ENCODE measurements at places on chromosomes 1 and 21.

DNA sequence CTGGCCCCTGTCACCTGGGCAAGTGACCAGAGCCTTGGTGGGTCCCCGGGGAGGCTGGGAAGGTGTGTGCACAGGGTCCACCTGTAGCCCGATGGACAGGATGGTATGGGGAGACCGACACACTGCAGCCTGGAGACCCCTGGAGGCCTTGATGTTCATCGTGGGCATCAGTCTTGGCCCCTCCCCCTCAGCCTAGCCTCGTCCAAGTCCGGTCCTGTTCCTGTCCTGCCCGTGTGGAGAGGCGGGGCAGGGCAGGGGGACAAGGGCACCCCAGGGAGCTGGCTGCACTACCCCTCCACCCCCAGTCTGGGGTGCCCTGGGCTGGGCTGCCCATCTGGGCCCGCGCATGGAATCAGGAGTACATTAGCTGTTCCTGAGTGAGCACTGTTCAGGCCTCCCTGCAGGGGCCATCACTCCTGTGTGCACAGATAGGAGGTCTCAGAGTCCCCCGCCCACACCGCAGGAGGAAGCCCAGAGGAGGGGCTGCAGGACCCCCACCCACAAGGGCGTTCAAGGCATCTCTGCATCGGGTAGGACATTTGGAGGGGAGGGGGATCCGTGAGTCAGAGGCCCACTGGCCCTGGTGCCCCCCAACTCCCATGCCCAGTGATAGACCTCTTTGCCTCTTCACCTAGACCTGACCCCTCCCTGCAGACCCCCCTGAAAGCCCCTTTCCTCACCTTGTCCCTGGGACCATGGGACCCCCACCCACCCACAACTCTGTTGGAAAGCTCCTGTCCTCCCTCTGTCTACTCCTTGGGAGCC is 63.2 kb downstream of the WNT9A start:
- DNase-seq: no peak

DNA sequence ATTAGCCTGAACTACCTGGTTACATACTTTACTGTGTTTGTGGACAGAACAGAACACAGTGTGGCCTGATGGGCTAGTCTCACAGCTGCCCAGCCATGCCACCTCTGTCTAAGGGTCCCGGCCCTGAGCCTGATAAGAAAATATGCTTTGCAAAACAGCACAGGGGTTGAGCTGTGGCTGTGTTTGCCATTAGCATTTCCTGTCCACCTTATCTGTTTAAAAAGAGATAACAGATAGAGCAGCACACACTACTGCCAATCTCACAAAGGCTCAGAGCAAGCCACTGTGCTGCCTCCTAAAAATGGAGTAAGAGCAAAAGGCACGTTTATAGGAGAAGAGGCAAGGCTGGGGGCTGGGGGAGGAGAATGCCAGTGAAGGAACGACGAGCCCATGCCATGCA is 95.0 kb downstream of the SUSD4 start:
- DNase-seq: no peak

DNA sequence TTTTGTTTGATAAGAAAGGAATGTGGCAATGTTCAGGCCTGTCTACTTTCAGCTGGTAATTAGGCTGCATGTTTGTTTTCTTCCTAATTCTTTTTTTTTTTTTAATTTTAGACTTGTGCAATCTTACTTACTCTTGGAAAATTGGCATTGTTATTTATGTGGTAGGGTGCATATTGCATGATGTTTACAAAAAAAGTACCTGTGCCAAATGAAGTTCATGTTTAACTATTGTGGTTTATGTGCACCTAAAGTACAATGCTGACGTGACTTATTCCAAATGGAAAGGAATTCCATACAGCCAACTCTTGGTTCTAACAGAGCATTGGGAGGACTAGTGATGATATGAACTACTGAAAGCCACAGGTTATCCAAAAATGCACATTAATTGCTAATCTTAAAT is 51.0 kb downstream of the KCNK2 start:
- no peak for DNase-seq

GRCh38 chr21:35954066-35954465 is 106.3 kb downstream of the SETD4 start:
- DNase-seq: no peak

DNA sequence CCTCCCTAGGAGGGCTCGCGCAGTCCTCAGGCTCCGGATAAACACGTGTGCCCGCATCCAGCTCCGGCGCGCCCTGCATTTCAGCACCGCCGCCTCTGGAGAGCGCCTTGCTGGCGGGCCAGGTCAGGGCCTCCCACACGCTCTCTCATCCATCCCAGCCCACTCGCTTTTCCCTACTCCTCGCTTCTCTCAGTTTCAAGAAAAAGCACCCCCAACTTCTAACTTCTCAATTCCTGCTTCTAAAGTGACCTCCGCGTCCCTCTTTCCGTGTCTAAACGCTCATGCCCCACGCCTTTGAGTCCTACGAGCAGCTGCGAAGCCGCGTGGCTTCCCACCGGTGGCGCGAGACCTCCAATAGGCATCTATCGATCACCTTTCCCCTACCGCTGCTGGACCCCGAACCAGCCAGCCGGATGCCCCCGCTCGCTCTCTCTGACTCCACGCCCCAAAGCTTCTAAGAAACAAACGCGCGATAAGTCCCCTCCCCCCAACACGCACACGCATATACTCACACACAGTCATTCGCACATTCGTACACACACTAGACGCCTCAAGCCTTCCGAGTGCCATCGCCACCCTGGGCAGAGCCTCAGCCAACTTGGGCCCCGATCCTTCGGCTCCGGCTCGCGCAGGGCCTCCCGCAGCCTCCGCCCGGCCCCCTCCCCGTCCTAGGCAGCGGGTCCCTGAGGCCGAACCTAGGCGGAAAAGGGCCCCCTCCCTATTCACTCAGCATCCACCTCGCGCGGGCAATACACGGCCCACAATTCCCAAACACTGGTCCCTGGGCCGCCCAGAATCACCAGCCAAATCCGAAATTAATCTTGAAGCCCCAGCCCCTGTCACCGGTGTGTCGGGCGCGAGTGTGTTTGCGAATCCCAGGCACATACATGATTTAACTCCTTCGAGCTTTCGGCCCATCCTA is 1.1 kb downstream of the NMNAT2 start:
- DNase-seq: peak; percentile 36

DNA sequence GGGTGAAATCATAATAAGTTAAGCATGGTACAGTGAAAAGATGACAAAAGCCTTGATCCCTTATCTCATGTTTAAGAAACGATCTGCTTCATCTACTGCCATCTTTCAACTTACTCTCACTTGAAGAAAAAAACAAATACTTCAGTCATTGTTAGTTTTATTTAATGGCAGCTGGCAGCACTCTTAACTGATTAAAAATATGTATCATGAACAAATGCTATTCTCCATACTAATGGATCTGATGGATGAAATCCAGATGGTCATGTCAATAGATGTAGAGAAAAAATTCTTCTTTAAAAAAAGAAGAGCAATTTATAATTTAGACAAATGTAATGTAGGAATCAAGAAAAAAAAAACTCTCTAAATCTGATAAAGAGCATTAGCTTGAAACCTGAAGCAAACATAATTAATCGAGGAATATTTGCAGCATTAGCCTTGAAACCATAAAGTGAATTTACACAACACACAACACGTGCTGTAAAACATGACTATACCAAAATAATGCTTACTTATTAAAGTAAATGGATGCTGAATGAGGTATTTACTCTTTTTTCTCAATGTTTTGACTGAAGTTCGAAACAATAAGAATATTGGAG is 579.0 kb upstream of the ADAMTS5 start:
- DNase-seq: no peak

DNA sequence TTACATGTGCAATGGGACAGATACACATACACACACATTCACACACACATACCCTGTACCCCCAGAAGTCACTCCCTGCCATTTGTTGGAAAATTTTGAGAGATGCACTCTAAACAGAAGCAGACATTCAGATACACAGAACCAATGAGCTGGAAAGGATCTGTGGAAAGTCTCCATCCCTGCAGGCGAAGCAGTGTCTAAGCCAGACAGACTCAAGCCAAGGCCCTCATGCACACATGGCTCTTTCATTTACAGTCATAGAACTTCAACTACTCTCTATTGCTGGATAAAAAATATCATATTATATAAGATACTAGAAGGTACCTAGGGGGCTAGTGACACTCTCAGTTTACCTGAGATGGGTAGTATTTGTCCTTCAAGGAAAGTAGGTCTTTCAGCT is 7.3 kb upstream of the SEC16B start:
- no peak for DNase-seq

DNA sequence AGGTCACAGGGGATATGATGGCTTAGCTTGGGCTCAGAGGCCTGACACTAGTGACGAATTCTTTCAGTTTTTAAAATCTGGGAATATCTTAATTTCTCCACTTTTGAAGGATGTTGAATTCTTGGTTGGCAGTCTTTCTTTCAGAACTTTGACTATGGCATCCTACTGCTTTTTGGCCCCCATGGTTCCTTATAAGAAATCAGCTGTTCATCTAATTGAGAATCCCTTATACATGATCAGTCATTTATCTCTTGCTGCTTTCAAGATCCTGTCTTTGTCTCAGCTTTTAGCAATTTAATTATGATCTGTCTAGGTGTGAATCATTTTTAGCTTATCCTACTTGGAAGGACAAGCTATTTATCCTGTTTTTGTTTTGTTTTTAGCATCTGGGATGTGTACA is 31.2 kb upstream of the F3 start:
- no peak for DNase-seq
